ENCODE measurements at places on chromosomes 5 and 9.

DNA sequence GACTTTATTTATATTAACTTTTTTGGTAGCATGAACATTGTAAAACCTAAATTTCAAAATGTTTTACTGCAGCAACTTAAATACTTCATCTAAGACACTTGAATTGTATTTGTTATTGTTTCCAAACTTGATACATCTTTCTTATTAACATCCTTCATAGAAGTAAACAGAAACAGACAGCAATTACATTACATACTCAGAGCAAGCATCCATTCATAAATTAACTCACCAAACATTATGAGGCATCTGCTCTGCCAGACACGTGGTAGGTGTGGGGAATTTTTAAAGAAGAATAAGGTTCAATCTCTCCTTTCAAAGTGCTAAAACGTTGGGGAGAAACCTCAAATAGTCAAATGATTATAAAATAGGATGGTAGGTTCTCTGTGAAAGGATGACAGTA lies 130.8 kb downstream of the MUSK start:
- no peak for DNase-seq

DNA sequence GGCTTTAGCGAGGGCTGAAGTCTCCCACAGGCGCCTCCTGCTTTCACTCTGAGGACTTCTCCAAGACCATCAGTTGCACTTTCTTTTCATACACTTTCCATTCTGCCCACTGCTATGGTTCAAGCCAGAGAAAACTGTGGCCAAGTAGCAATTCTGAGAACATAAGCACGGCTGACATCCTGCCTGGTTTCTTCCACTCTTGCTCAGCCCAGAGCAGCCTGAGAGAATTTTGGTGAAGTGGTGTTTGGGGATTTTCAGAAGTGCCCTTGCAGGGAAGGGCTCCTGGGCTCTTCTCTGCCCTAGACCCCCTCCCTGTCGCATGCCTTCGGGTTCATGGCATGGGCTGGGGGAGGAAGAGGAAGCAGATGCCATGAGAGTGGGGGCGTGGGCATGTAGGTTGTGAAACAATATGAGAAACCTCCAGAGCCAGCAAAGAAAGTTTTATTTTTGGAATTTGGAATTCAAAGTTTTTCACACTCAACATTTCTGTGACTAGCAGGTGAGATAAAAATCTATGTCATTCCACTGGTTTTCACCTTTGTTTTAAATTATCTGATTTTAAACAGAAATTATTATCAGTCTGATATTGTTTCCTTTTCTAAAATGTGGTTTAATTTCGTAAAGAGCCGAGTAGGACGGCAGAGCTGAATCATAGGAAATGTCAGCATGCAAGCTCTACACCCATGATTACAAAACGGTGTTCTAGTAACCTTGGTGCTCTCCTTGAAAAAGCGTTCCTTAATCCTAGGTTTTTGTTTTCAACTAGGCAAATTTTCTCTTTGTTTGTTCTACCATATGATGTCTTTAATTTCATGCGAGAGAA lies 27.8 kb upstream of the TNFSF8 start:
- DNase-seq = peak; percentile 58

- DNase-seq = no peak
These were observed 36.4 kb upstream of the IPPK start for GRCh38 chr9:92706218-92706940.

DNA sequence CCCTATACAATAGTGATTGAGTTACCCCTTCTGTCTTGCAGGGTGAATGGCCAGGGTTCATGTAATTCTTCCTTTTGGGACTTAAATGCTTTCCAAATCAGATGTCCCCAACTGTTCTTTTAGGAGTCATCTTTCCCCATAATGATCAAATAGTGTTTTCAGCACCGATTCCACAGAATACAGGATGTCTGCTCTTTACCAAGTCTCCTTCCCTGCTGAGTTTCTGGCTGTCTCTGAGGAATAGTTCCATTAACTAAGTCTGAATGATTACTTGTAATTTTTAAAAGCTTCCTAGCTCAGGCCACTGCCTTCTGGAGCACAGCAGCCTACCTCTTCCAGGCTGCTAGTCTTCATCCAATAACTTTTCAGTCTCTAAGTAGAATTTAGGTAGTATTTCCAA lies 630.7 kb upstream of the ZNF608 start:
- no peak for DNase-seq

GRCh38 chr9:100884518-100884917 lies 144.0 kb upstream of the PLPPR1 start:
- DNase-seq = no peak

DNA sequence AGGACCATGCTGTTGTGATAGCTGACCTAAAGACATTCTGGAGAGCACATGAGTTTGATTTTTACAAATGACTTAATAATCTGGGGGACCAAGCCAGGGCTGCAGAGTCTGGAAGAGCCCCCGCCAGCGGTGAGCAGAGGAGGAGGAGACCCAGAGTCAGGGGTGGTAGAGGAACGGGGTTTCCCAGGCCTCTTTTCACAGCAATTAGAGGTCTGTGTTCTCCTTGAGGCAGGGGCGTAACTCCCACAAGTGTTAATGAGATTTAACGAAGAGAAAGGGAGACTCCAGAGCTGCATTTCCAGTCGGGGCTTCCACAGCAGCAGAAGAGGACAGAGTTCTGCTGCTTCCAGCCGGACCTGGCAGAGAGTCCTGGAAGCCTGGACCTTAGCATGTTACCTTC lies 137.9 kb upstream of the SLC24A2 start:
- no peak for DNase-seq

DNA sequence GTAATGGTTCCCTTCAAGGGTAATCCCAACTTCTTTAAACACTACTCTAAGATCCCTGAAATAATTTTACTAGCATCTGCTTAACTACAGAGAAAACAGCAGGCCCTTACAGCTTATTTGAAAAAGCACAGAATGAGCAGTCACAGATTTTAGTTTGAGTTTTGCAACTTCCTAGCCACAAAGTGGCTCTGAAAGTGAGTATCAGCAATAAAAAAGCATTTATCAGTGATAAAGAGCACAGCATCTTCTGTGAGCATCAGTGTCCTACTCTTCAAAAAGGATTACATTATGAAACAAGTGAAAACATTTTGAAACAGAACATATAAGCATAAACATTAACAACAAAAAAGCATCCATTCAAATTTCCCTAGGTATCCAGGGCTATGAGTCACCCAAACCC lies 45.0 kb downstream of the SAXO1 start:
- no peak for DNase-seq

DNA sequence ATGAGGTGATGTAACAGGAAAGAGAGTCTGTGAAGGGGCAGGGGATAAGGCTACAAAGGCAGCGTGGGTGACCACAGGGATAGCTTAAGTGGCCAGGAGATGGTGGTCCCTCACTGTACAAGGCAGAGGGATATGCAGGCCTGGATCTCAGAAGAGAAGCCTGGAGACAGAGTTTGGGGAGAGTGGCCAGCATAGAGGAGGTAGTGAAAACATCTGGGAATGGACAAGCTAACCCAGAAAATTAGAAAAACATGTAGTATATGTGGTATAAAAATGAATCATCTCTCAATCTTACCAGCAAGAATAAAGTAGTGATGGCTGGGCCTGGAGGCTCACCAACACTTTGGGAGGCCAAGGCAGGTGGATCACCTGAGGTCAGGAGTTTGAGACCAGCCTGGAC lies 349.2 kb upstream of the KLF4 start:
- no peak for DNase-seq

Data from globus pallidus (tissue), 1 donor.